ENCODE measurements at places on chromosomes 12 and 14.

GRCh38 chr12:89494411-89495231 is 30.0 kb downstream of the GALNT4 start:
- DNase-seq: no peak

DNA sequence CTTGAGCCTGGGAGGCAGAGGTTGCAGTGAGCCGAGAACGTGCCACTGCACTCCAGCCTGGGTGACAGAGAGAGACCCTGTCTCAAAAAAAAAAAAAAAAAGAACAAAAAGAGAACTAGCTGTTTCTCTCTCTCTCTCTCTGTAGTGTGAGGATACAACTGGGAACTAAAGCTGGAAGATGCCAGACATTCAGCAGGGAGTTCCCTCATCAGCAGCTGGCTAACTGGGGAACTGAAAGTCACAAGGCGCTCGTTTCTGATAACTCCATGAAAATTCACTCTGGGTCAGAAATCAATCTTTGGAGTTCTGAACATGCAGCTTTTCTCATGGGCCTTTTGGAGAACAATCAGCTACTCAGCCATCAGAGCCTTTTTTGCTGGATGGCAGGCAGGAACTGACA is 43.5 kb upstream of the MAP1LC3B2 start:
- no peak for DNase-seq

- no peak for DNase-seq
Measured at GRCh38 chr14:73248108-73248868, 11.0 kb downstream of the PAPLN start.

GRCh38 chr12:106144847-106145246 is 6.1 kb upstream of the NUAK1 start:
- no peak for DNase-seq

- DNase-seq: no peak
Measured at GRCh38 chr12:5785601-5786000, 159.5 kb downstream of the ANO2 start.

DNA sequence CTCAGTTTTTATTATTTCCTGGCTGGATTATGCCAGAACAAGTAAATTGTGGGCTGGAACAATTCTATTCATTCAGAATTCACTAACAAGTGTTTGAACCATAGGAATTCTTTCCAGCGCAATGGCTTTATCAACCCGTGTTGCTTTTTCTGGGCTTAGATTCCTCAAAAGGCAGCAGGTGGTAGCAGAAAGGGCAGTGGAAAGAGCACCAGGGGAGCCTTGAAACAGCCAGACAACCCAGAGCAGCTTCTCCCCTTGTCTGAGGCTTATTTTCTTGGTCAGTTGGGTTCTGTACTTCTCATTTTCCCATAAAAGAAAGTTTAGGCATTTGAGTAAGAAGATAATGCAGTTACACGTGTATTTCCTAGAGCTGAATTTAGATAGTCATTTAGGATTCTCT is 130.7 kb downstream of the OTOGL start:
- DNase-seq: no peak

DNA sequence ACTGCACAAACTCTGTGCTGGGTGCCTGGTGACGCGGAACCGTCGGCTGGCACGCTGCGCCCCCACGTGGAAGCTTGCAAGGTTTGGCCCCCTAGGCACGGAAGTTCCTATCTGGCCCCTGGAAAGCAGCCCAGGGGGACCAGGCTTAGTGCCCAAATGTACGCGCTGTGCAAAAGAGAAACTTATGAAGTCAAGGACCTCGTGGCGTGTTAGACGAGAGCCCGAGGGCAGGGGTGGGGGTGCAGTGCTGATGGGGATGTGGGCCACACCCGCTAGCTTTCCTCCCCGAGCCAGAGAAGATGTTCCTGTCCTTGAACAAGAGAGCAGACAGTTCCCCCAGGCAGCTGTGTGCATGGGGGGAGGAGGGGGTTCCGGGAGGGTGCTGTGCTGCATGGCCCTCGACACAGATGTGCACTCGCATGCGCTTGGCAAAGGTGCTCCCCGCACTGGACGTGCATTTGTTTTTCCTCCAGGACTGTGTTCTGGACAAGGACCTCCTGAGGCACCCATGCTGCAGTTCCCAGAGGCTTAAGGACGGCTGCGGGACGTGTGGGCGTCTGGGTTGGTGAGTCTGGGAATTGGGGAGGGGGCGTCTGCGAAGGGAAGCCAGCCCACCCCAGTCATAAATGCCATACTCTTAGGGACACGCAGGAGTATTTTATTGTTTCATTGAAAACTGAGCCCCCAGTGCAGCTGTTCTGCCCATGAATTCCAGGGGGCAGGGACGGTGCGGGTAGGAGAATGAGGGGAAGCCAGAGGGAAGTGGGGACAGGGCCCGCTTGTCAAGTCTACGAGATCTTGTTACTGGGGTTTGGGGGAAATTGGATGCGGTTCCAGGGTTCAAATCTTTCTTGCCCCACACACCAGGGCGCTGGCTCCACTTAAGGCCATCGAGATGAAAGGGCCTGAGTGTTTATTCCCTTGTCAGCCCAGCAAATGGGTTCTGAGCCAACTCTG is 80.0 kb downstream of the NTF3 start:
- no peak for DNase-seq

- DNase-seq: no peak
Measured at GRCh38 chr12:45705404-45705803, 24.1 kb upstream of the ARID2 start.

GRCh38 chr12:34368079-34368478 is 345.8 kb downstream of the ALG10 start:
- DNase-seq: no peak

DNA sequence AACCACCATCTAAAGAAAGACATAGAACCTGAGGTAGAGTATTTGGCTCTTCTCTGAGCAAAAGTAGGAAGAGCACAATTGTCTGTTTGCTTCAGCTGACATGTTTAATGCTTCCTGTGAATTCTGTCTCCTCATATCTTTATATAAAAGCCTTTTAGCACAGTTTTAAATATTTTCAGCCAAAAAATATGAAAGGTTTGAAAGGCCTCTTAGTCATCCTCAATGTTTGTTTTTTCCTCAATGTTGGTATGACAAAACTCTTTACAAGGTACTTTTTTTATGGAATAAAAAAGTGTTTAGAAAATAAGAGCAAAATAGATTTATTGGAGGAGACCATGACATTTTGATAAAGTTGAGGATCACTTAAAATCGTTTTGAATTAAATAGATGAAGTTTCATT is 360.9 kb downstream of the NAV3 start:
- DNase-seq: no peak

DNA sequence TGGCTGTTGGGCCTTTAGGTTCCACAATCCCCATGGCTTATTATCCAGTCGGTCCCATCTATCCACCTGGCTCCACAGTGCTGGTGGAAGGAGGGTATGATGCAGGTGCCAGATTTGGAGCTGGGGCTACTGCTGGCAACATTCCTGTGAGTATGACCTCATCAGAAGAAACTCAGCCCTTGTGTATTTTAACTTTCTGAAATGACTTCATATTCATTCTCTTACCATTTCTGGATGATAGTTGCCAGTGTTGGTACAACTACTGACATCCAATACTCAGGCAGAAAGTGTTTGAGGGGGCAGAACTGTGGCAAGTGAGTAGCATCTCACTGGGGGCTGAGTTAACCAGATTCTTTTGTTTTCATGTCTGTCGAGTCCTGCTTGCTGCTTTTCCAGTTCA is 2.3 kb downstream of the DAZAP2 start:
- no peak for DNase-seq

- DNase-seq: no peak
Measured at GRCh38 chr12:47832263-47832933, 12.7 kb upstream of the HDAC7 start.

DNA sequence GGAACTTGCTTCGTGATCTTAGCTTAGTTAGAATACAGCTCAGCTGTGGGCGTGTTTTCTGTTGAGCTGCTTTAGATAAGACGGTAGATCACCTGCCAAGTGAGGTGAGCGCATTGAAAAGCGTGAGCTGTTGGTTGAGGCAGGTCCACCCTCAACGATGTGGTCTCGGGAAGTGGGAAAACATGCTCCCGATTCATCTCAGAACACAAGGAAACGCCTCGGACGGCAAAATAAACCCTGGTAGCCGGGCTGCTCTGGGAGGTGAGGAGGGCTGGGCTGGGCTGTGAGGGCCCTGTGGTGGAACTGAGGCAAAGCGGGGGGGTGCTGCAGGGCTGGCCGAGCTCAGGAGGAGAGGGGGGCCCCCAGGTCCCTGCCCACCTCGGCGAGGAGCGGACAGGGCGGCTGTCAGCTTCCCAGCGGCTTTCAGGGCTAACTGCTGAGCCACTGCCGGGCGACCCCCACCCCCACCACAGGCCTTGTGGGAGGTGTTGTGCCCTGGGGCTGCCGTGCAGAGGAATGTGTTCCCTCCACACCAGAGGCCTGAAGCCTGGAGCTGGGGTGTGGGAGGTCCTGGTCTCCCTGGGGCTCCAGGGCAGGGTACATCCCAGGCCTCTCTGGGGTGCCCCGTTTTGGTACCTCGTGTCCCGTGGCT is 30.7 kb downstream of the NOC4L start:
- no peak for DNase-seq

DNA sequence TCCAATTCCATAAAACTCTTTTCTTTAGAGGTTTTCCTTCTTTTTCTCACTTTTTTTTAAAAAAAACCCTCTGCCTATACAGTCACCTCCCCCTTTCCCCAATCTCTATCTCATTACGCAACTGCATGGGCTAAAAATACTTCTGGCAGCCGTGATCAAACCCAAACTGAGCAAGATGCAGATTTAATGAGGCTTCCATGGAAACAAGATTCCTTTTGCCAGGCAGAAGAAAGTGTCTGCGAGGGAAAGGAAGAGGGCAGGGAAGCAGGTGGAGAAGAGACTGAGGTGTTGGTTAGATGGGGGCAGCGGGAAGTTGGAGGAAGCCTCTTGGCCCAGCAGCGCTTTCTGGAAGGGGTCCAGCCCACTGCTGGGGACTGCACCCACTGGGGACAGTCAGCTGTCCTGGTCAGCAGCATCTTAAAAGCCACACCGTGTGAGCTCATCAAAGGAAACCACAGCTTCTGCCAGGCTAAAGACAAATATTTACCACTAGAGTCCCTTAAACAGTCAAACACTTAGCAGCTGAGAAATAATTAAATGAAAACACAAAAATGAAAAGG is 90.4 kb downstream of the SLC8A3 start:
- no peak for DNase-seq
